ENCODE measurements at places on chromosomes 3 and 15.

- DNase-seq, result no peak
Observed at GRCh38 chr3:55484191-55484689, 2.9 kb downstream of the WNT5A start.

- no peak for DNase-seq
Observed at GRCh38 chr15:51403072-51403878, 61.8 kb downstream of the GLDN start.

DNA sequence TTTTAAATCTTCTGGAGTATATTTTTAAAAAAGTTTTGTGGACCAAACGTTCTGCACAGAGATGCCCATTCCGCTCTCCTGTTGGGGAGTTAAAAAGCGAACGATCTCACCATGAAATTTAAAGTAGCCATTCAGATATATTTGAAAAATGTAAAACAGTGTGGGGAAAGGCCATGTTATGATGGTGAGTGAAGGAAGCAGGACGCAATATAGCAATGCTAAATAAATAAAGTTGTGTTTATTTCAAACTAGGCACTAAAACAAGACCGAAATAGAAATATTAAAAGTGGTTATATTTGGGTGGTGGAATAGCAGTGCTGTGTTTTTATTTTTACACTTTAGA, 327 bp upstream of the CCDC13 start:
- DNase-seq, result no peak

DNA sequence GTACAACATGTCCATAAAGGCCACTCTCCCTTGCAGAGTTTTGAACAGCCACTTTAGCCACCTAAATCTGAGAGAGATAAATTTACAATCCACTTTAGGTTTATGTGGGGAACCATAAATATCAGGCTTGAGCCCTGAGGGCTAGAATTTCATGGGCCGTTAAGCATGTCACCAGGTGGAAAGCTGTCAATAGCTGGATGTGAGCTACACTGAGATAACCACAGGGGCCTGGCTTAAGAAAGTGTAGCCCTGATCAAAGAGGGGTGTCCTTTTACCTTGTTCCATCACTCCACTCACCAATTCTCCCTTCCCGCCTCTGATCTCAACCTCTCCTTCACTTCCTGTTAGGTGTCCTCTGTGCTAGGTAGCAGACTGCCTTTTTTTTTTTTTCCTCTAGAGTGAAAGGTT, 172.8 kb upstream of the ICE2 start:
- no peak for DNase-seq

GRCh38 chr15:64209680-64210334, 47.0 kb upstream of the PPIB start:
- no peak for DNase-seq

Data from stimulated activated CD4-positive, alpha-beta T cell treated with anti-CD3 and anti-CD28 coated beads, Interleukin-2, amount 100 ng/mL, for 4 hours (primary cell).